ENCODE measurements at places on chromosomes 6 and 20. TPM values are rescaled to one million over a fixed set of nuclear protein-coding genes. Genes with fewer than 3 reads are reported as not detected.

DNA sequence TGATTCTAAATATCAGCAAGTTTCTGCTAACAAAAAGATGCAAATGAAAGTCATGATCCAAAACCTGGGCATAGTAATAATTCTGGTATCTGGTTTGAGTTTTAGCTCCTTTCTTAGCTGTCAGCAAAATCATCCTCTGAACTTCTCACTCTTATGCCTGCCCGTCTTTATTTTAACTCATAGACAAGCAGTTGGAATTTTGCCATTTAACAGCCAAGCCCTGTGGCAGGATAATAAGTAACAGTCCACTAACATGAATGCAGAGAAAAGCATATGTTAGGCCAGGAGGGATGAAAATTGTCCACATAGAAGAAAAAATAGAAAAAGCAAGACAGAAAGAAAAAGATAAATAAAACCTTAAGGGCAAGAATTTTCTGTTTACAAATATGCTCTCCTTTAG lies 170.0 kb upstream of the LAMA2 start:
- H3K27me3 ChIP-seq, result no peaks in the 10 kb centered on the region
- no peak overlapping the region for H3K27ac ChIP-seq
- H3K4me1 ChIP-seq, result no peaks in the 10 kb centered on the region
- no peak overlapping the region for H3K4me3 ChIP-seq
- no peaks in the 10 kb centered on the region for H3K36me3 ChIP-seq

DNA sequence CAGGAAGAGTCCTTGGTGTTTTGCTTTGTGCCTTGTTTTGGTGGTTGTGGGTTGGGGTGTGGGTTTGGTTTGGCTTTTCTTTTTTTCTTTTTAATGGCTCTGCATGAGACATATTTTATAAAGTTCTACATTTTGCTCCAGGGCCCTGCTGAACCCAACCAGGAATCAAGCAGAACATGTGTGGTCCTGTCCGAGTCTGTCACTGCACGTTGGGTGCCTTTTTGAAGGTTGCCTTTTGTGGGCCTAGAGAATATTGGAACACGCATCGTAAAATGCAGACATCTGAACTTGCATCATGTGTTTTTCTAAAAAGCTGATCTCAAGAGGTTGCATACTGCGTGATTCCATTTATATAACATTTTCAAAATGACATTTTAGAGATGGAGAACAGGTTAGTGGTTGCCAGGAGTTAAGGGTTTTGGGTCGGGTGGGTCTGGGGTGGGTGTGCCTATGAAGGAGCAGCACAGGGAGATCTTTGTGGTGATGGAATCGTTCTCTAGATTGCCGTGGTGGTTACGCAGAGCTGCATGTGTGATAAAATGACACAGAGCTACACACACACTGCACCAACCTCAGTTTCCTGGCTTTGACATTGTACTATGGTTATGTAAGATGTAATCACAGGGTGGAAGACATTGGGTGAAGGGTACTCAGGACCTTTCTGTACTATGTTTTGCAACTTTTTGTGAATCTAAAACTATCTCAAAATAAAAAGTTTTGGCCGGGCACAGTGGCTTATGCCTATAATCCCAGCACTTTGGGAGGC lies 80.2 kb downstream of the EYA2 start:
- no peaks in the 10 kb centered on the region for H3K36me3 ChIP-seq
- no peak for DNase-seq
- H3K27me3 ChIP-seq, result no peaks in the 10 kb centered on the region

DNA sequence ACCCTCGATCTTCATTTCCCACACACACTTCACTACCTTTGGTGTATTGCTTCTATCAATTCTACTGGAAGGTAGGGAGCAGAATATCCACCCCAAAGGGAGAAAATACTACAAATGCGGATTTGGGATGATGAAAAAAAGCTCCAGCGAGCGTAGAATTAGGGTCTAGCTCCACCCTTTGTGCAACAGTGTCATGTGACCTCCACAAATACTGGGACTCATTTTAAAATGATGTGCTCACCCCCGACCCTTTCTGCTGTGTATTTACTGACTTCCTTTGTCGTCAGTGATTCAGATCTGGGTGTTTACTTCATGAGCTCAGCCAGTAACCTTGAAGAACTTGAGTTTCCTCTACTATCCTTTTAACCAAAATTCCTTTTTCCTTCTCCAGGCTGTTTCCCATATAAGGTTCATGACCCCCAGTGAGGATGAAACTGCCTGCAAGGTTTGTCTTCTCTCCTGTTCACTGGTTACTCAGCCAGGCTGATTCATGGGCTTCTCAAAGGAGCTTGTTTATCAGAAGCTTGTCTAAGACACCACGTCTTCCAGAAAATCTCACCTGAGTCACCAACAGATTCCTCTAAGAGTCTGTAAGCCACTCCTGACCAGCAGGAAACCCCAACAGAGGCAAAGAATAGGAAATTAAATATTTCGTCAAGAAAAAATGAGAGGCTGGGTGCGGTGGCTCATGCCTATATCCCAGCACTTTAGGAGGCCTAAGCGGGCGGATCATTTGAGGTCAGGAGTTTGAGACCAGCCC lies 39.6 kb upstream of the PAX1 start:
- DNase-seq, result no peak
- H3K4me1 ChIP-seq, result no peaks in the 10 kb centered on the region
- no peak overlapping the region for H3K4me3 ChIP-seq

GRCh38 chr6:25326126-25326525 lies 47.0 kb downstream of the CARMIL1 start:
- no peaks in the 10 kb centered on the region for H3K27me3 ChIP-seq
- peaks cover 6% of the 10 kb centered on the region for H3K4me1 ChIP-seq
- H3K4me3 ChIP-seq, result no peak overlapping the region
- no peaks in the 10 kb centered on the region for H3K36me3 ChIP-seq

DNA sequence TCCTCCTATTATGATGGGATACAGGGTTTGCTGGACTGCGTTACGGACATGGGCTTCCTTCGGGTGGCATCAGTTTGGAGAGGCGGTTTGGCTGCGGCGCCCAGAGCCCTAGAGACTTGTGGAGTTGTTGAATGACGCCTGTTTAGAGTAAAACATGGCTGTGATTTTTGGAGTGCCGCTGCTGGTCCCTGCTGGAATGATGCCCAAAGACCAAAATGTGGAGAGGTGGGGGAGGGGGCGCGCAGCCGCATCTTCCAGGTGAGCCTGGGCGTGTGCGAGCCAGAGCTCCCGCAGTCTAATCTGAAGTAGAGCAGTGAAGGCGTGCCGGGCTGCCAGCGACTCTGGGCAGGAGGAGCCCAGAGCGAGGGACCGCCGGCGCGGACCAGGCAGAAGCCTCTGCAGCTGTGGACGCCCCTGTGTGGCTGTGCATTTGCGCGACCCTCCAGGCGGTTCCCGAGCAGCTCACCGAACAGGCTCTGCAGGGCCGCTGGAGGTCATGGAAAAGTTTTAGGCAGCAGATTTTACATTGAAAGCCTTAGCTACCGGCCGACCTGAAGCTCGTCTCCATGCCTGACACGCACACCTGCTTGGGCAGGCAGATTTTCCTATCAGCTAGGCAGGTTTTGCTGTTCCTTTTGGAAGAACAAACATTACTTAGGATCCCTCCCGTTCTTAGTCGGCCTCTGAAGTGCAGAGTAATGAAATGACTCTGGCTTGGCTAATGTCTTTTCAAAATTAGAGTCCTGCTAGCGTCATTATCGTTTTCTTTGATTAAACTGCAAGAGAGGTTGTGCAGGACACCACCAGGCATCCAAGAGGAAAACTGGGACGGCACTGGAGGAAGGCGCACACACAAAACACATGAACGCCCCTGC lies 298.2 kb downstream of the PHACTR1 start:
- H3K27me3 ChIP-seq, result peaks cover 43% of the 10 kb centered on the region
- H3K27ac ChIP-seq, result no peak overlapping the region
- H3K4me3 ChIP-seq, result peak overlapping the region; percentile 42

- no peak overlapping the region for H3K27ac ChIP-seq
- H3K27me3 ChIP-seq, result no peaks in the 10 kb centered on the region
- no peak for DNase-seq
- no peaks in the 10 kb centered on the region for H3K36me3 ChIP-seq
- H3K4me1 ChIP-seq, result no peaks in the 10 kb centered on the region
- H3K4me3 ChIP-seq, result no peak overlapping the region
Observed at GRCh38 chr20:2305479-2305878, 9.7 kb downstream of the TGM3 start.

DNA sequence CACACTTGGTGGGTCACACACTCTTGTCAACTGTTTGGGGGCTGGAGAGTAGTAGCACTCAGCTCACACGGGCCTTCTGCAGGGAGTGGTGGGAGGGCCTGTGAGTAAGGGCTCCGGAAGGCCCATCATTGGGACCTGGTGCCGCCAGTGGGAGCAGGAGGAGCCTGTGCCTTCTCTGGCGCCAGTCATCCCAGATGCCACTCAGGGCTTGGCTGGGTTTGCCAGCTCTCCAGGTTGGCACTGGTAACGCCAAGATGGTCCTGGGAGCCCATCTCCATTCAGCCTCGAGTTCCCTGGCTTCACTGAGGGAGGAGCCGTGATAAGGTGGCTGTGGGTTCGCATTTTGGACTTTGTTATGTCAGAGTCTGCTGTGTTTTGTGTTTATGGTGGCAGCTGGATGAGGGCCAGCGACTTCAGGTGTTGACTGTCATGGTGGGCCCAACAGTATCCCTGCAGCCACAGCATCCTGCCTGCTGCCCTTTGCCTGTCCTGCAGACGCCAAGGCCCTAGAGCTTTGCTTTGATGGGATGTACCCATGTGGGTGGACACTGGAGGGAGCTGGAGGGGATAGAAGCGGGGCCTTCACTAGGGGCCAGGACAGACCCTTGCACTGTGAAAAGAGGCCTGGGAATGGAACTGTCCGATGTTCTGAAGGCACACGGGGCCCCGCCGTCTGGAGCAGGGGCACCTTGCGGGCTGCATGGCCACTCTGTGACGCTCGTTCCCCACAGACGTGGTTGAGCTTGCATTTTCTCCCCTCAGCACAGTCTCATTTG lies 13.3 kb upstream of the DNAJC5 start:
- H3K36me3 ChIP-seq, result peaks cover 91% of the 10 kb centered on the region
- H3K4me3 ChIP-seq, result no peak overlapping the region
- no peaks in the 10 kb centered on the region for H3K27me3 ChIP-seq
- H3K4me1 ChIP-seq, result no peaks in the 10 kb centered on the region
- no peak overlapping the region for H3K27ac ChIP-seq
- DNase-seq, result no peak

DNA sequence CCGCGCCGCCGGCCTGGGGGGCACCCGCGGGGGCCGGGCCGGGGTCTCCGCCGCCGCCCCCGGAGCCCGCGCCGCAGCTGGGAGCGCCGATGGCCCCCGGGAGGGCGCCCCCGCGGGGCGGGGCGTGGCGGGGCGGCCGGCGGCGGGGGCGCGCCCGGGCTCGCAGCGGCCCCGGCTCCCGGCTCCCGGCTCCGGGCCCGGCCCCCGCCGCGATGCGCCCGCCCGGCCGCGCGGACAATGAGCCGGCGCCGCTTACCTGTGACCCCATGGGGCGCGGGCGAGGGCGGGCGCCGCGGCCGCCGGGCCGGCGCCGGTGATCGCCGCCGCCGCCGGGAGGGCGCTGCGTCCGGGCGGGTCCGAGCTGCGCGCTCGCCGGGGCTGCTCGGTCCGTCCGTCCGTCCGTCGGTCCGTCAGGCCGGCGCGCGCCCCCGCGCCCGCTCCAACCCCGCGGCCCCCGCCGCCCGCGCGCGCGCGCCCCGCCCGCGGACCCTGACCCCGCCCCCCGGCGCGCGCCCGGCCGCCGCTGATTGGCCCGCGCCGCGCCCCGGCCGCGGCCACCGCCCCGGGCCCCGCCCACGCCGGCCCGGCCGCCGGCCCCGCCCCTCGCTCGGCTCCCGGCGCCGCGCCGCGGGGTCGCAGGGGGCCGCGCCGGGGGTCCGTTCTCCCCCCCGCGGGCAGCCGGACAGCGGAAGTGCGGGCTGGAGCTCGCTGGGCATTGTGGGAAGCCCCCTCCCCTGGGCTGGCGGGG lies at the start of gene ZBTB46:
TSS of gene ZBTB46 (minus strand) at position 424 of the 748 bp plus-strand sequence. CDS start 40,507 bp downstream, outside the sequence.
- peak within 1 kb of the TSS; percentile 63 for H3K4me3 ChIP-seq
- no peaks in the 10 kb centered on the region for H3K4me1 ChIP-seq
- H3K27ac ChIP-seq, result peak within 1 kb of the TSS; percentile 86
- DNase-seq, result no peak

GRCh38 chr20:57308451-57309271 lies 20.9 kb upstream of the SPO11 start:
- no peak overlapping the region for H3K4me3 ChIP-seq
- H3K27ac ChIP-seq, result no peak overlapping the region
- H3K4me1 ChIP-seq, result no peaks in the 10 kb centered on the region
- no peak for DNase-seq
- H3K27me3 ChIP-seq, result no peaks in the 10 kb centered on the region

DNA sequence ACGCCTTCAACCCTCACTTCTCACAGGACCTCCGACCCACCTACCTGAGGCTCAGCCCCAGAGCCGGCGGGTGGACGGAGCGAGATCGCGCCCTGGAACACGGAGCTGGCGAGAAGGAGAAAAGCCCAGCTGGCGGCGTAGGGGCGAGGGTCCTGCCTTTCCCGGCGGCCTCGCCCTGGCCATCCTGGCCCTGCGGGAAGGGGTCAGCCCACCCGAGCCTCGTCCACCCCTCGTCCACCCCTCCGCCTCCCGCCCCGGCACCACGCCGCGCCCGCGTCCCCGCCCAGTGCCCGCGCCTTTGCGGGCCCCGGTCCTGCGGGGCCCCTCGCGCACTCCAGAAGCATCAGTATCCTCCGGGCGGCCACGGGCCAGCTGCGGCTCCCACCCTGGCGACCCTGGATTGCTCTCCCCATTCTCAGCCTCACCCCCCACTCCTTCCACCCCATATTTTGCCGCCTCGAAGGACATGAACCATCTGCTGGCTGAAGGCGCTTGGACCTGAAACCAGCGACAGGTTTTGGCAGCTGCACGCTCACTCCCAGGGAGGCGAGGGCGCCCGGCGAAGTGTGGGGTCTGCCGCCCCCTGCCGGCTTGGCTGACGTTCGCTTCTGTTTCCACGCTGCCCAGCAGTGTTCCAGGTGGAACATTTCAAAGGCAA lies 65.1 kb downstream of the PLG start:
- H3K4me1 ChIP-seq, result no peaks in the 10 kb centered on the region
- peak; percentile 40 for DNase-seq
- no peaks in the 10 kb centered on the region for H3K36me3 ChIP-seq
- H3K27ac ChIP-seq, result no peak overlapping the region
- peak overlapping the region; percentile 57 for H3K4me3 ChIP-seq

DNA sequence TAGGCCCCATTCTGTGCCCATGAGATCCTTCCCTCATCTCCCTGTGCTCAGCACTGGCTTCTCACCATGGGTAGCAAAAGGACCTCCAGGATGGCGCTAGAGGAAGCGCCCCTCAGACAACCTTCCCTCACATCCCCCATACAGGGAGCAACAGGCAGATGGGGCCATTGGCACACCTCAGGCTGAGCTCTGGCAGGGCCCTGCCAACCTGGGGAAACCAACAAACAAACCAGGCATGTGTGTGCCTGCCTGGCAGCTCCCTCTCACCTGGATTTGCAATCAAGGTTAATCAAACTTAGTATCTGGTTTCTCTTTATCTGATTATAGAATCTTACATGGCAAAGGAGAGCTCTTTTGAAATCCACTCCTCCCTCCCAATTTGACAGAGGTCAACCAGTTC lies 134.9 kb downstream of the SLC23A2 start:
- H3K4me1 ChIP-seq, result no peaks in the 10 kb centered on the region
- no peaks in the 10 kb centered on the region for H3K27me3 ChIP-seq
- no peak for DNase-seq
- no peak overlapping the region for H3K4me3 ChIP-seq

The BFSP1 gene
- total RNA-seq, result not detected

The PKIB gene
- 2.0 TPM for total RNA-seq

The PAK5 gene
- total RNA-seq, result not detected
